ENCODE measurements at places on chromosomes 1 and 21.

DNA sequence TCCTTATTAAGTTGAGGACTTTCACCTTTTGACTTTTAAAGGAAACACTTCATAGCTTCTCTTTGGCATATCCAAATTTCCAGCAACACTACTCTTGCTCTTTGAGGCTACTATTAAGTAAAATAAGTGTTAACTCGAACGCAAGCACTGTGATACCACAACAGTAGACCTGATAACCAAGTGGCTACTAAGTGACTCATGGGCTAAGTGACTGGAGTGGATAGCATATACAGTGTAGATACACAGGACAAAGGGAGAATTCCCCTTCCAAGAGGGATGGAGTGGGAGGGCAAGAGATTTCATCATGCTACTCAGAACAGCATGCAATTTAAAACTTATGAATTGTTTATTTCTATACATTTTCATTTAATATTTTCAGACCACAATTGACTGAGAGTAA is 9.8 kb upstream of the KCNA3 start:
- DNase-seq = no peak

DNA sequence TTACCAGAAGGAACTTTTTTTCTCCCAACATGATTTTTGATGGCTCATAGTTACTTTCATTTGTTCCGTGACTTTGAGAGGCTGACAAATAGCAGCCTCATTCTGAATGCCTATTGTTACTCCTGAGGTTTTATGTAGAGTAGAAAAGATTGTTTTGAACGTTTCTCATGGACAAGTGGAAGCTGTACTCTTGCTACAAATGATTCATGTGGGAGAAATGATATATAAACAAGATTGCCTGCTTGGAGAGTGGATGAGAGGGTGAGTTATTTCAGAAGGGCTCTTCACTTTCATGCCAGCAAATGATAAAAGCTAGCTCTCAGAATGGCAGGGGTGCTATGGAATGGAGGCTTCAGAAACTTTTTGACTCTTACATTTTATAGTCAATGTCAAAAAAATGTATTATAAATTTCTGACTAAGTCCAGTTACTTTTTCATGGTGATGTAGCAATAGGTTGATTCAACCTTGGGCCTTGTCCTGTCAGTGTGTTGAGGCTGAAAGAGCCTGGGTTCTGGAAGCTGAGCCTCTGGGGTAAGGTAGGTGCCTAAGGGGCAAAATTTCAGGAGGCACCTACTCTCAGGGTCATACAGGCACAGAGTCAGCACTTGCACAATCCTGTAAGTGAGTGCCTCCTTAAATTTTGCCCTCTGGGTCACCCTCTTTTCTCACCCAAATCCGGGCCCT is 19.4 kb downstream of the JUN start:
- DNase-seq = no peak

DNA sequence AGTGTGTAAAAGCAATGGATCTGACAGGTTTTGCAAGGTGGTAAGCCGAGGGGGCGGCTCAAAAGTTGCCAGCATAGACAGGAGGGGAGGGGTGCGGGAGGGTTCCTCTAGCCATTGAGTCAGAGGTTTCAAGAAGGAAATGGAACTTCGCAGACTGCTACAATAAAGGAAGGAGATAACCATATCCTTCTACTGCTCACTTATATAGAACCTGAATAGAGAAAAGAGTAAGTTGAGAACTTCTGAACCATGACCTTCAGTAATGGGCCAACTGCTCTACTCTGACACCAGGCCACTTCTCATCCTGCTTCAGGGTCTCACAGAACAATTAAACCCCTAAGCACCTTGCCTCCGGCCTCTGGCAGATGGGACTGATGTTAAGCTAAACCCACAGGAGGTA is 26.3 kb upstream of the BCAR3 start:
- DNase-seq = no peak

DNA sequence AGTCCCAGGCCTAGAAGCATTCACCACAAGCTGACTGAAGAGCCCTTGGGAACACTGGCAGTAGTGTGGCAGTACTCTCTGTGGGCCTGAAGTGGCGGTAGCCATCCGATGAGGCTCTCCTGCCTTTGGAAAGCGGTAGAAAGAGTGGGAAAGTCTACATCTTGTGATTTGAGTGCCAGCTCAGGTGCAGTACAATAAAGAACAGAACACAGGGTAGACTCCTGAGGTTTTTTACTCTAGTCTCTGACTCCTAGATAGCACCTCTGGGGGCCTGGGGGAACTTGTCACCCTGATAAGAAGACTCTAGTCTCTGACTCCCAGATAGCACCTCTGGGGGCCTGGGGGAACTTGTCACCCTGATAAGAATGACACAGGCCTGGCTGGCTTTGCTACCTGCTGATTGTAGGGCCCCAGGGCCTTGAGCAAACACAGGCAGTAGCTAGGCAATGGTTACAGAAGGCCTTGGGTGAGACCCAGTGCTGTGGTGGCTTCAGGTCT is 18.0 kb upstream of the IL20 start:
- DNase-seq = no peak

DNA sequence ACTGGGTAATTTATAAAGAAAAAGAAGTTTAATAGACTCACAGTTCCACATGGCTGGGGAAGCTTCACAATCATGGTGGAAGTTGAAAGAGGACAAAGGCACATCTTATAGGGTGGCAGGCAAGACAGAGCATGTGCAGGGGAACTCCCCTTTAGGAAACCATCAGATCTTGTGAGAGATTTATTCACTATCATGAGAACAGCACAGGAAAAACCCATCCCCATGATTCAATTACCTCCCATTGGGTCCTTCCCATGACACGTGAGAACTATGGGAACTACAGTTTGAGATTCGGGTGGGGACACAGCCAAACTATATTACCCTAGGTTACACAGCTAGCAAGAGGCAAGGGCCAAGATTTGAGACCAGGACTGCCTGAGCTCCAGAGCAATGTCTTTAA is 30.4 kb upstream of the SOX13 start:
- DNase-seq = no peak

DNA sequence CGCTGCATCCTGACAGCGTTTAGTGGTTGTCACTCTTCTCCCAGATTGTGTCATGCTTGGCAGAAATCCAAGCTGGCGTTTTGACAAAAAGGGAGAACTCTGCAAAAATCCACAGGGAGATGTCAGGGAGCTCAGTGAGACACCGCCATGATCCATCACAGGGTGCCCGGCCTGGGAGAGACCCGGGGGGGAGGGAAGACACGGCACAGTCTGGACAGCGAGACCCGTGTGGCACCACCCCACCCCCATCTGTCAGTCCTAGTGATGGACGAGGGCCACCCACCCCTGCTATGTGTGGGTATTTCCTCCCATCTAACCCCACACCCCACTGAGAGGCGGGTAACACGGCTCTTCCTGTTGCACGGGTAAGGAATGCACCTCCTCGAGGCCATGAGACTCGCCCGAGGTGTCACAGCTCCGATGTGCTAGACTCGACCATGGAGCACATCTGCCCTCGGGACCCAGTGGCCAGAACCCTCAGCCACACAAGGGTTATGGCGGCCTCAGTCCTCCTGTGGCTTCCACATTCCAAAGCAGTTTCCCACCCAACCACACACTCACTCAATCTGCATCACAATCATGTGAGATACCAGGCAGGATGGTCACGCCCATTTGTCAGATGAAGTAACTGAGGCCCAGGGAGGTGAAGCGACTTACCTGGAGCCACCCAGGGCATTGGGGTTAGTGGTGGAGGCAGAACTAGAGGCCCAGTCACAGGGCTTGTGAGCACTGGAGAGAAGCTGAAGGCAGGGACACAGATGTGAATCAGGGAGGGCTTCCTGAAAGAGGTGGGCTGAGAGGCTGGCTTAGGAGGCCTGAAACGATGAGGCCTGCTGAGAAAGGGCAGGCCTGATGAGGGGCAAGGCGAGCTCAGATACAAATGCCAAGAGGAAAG is 688.5 kb downstream of the MATN1 start:
- no peak for DNase-seq
